ENCODE measurements at places on chromosomes 16 and 17. TPM values are rescaled to one million over a fixed set of nuclear protein-coding genes. Genes with fewer than 3 reads are reported as not detected.
A peak's percentile ranks its signal among the peaks of the same experiment; 100 is the strongest.

DNA sequence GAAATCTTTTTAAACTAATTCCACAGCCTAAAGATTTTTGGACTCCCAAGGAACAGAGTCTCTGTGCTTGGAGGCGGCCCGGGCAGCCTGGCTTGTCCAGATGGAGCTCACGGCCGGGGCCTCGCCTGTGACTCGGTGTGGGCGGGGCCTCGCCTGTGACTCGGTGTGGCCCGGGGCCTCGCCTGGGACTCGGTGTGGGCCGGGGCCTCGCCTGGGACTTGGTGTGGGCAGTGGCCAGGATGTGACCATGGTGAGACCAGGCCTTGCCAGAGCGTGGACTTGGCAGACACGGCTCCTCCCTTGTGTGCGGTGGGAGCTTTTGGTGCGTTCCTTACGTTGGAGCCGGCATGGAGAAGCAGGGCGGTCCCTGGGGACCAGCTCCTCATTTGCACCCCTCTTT lies 92.3 kb downstream of the METRNL start:
- H3K36me3 ChIP-seq = no peaks in the 10 kb centered on the region
- H3K4me3 ChIP-seq = no peak overlapping the region
- peaks cover 9% of the 10 kb centered on the region for H3K4me1 ChIP-seq
- H3K27me3 ChIP-seq = no peaks in the 10 kb centered on the region
- DNase-seq = peak; percentile 83

GRCh38 chr17:4551141-4551540 lies 4.0 kb downstream of the MYBBP1A start:
- peaks cover 24% of the 10 kb centered on the region for H3K36me3 ChIP-seq
- DNase-seq = peak; percentile 38
- H3K4me1 ChIP-seq = 0 out of 2 replicates have a peak, but pooled peaks cover 2% of the 10 kb centered on the region
- H3K27ac ChIP-seq = no peak overlapping the region

GRCh38 chr17:74530831-74531150 lies 484 bp downstream of the CD300LB start:
- no peaks in the 10 kb centered on the region for H3K4me1 ChIP-seq
- no peak overlapping the region for H3K4me3 ChIP-seq
- DNase-seq = no peak
- no peaks in the 10 kb centered on the region for H3K36me3 ChIP-seq
- peaks cover 15% of the 10 kb centered on the region for H3K27me3 ChIP-seq

- no peak overlapping the region for H3K27ac ChIP-seq
- no peak for DNase-seq
- no peaks in the 10 kb centered on the region for H3K36me3 ChIP-seq
- no peak overlapping the region for H3K4me3 ChIP-seq
Observed at GRCh38 chr17:81385320-81386111, 9.7 kb upstream of the BAHCC1 start.

DNA sequence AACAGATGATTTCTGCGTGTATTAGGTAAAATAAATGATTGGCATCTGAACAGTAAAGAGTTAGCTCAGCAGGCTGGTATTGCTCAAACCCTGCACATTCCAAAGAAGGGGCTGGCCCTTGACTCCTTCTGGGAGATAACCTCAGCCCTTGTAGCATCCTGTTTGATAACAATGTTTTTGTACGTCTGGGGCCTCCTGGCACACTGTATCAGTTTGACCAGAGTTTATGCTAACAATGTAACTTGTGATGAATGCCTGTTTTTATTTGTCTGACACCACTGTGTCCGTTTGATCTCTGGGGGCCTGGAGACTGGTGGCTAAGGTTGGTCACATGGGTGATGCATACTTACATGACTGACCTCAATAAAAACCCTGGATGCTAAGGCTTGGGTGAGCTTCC lies 43.8 kb upstream of the NDRG4 start:
- no peaks in the 10 kb centered on the region for H3K4me1 ChIP-seq
- H3K4me3 ChIP-seq = no peak overlapping the region
- no peaks in the 10 kb centered on the region for H3K36me3 ChIP-seq

GRCh38 chr17:6713130-6713917 lies at the start of gene SLC13A5:
Gene SLC13A5, minus strand, starts transcription at chr17:6713369. Its CDS starts 36 bp downstream, at chr17:6713333.
- H3K4me3 ChIP-seq = peak within 1 kb of the TSS; percentile 46
- no peak within 1 kb of the TSS for H3K27ac ChIP-seq
- peak; percentile 59 for DNase-seq
- H3K4me1 ChIP-seq = no peaks in the 10 kb centered on the region
- no peaks in the 10 kb centered on the region for H3K36me3 ChIP-seq

GRCh38 chr17:67995570-67996263 lies 552 bp downstream of the C17orf58 start:
- peak; percentile 53 for DNase-seq
- H3K36me3 ChIP-seq = no peaks in the 10 kb centered on the region
- H3K27me3 ChIP-seq = no peaks in the 10 kb centered on the region
- H3K4me3 ChIP-seq = peak overlapping the region; percentile 71

DNA sequence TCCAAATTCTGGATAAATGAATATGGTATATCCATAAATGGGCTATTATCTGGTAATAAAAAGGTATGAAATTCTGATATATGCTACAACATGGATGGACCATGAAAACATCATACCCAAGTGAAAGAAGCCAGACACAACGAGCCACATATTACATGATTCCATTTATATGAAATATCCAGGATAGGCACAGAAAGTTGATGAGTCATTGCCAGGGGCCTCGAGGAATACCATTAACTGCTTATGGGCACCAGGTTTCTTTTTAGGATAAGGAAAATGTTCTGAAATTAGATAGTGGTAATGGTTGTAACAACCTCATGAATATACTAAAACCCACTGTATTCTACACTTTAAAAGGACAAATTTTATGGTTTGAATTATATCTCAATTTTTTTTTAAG lies 123.2 kb downstream of the PITPNC1 start:
- no peak overlapping the region for H3K27ac ChIP-seq
- peak; percentile 58 for DNase-seq
- no peaks in the 10 kb centered on the region for H3K27me3 ChIP-seq
- no peaks in the 10 kb centered on the region for H3K36me3 ChIP-seq
- peaks cover 8% of the 10 kb centered on the region for H3K4me1 ChIP-seq

DNA sequence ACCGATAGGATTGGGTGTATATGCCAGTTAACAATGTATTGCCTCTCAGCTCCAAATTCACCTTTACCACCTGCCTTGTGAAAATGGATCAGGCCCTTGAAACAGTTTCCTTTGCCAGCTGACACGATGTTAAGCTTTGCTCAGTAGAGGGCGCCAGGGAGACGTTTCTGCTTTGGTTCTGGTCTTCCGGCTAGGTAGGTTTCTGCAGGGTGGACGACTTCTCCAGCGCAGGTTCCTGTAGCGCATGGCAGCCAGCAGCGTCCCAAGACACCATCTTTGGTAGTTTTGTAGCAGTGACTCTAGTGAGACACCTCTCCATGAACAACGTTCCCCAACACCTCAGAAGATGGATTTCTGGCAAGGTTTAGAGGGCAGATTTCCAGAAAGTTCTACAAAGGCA lies 24.0 kb downstream of the SYCE1L start:
- no peak overlapping the region for H3K4me3 ChIP-seq
- no peak overlapping the region for H3K27ac ChIP-seq
- peak; percentile 8 for DNase-seq
- peaks cover 34% of the 10 kb centered on the region for H3K27me3 ChIP-seq

DNA sequence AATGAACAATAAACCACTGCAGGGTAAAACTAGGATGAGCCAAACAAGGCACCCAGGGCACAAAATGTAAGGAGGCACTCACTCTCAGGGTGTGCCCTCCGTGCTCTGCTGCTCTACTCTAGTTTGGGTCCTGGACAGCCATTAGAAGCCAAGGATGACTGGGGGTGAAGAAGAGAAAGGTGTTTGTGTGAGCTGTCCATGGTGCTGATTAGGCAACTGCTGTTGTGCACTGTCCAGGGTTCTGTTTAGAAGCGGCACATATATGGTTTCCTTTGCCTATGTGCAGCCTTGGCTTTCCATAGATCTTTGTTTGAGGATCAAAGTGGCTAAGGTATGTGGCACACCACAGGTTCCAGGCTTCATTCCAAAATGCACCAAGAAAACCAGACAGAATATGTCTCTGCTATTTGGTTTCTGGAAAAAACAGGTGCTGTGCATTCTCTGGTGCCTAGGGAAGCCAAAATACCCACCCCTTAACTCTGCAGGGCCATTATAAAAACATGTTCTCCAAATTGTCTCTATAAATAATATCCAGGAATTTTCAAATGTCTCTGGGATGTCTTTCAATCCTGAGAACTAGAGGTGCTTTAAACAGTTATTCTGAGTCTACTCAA lies 123.5 kb downstream of the CBLN1 start:
- no peaks in the 10 kb centered on the region for H3K27me3 ChIP-seq
- peak; percentile 29 for DNase-seq
- H3K4me1 ChIP-seq = no peaks in the 10 kb centered on the region
- no peaks in the 10 kb centered on the region for H3K36me3 ChIP-seq
- no peak overlapping the region for H3K27ac ChIP-seq
- H3K4me3 ChIP-seq = no peak overlapping the region

DNA sequence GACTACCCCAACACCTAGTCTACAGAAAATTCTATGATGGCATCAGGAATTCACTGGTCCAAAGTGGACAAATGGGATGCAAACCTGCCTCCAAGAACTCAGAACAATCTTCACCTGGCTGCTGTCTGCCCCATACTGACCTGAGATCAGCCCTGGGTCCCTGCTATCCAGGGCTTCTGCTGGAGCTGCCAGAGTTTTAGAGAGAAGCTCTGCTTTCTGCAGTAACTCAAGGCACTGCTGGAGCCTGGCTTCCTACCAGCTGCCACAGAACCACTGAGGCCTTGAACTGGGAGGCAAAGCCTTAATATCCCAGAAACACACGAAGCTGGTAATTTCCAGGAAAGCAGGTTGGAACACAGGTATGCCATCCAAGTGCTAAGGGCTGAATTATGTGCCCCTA lies 7.5 kb downstream of the TMEM170A start:
- DNase-seq = no peak
- no peaks in the 10 kb centered on the region for H3K27me3 ChIP-seq
- H3K4me3 ChIP-seq = no peak overlapping the region
- H3K4me1 ChIP-seq = no peaks in the 10 kb centered on the region

- H3K27me3 ChIP-seq = no peaks in the 10 kb centered on the region
- peak overlapping the region; percentile 27 for H3K4me3 ChIP-seq
- H3K36me3 ChIP-seq = no peaks in the 10 kb centered on the region
- no peak for DNase-seq
- H3K4me1 ChIP-seq = peaks cover 20% of the 10 kb centered on the region
Observed at GRCh38 chr17:78774956-78775571, 7.0 kb downstream of the CYTH1 start.

DNA sequence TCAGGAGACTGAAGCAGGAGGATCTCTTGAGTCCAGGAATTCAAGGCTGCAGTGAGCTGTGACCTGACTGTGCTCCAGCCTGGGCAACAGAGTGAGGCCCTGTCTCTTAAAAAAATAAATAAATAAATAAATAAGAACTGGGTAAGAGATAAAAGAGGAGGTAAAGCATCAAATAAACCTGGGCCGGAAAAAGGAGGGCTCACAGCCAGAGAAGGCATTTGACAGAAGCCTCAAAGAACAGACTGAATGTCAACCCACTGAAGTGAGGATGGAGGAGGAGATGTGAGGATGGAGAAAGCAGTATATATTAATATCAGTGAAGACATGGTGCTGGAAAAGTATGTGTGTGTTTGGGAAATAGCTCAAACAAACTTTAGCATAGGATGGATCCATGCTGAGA lies 6.1 kb downstream of the NOG start:
- H3K4me1 ChIP-seq = peaks cover 8% of the 10 kb centered on the region
- DNase-seq = no peak
- no peak overlapping the region for H3K4me3 ChIP-seq
- no peaks in the 10 kb centered on the region for H3K36me3 ChIP-seq

- H3K4me1 ChIP-seq = peaks cover 7% of the 10 kb centered on the region
- no peak overlapping the region for H3K4me3 ChIP-seq
- H3K36me3 ChIP-seq = no peaks in the 10 kb centered on the region
- H3K27ac ChIP-seq = no peak overlapping the region
- H3K27me3 ChIP-seq = no peaks in the 10 kb centered on the region
- DNase-seq = peak; percentile 53
Observed at GRCh38 chr17:66098040-66098439, 93.9 kb downstream of the CEP112 start.

DNA sequence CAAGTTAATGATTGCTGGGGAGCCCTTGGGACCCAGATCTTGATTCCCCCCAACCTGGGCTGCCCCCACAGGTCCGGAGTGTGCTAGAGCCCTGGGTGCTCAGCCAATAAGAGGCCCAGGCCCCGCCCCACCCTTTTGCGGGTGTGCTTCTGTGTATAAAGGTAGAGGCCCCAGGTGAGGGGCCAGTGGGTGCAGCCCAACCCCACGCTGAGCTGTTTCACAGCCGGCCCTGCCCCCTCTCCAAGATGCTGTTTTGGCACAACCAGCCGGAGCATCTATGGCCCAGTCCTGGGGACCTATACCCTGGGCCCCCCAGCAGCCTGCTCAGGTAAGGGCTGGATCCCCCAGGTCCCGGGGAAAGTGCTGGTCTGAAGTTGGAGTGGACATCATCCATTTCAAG lies 11.8 kb upstream of the STAC2 start:
- H3K27me3 ChIP-seq = no peaks in the 10 kb centered on the region
- no peak overlapping the region for H3K4me3 ChIP-seq
- no peak overlapping the region for H3K27ac ChIP-seq
- no peaks in the 10 kb centered on the region for H3K4me1 ChIP-seq
- DNase-seq = no peak

DNA sequence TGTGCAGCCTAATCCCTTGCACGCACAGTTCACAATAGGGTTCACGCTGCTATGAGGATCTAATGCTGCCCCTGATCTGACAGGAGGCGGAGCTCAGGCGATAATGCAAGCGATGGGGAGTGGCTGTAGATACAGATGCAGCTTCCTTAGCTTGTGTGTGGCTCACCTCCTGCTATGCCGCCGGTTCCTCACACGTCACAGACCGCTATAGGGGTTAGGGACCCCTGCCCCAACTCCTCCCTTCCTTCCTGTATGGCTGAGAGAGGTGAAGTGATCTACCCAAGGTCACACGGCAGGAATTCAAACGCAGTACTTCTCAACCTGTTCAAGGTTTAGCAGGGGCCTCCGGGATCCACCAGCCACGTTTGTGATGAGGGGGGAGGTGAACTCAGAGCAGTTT lies 13.4 kb upstream of the PLLP start:
- peaks cover 8% of the 10 kb centered on the region for H3K4me1 ChIP-seq
- H3K27ac ChIP-seq = no peak overlapping the region
- DNase-seq = no peak
- no peaks in the 10 kb centered on the region for H3K27me3 ChIP-seq

Gene IRF8
- total RNA-seq = not detected

Gene DUXB
- not detected for total RNA-seq

Gene TM4SF5
- total RNA-seq = not detected

Gene GP2
- not detected for total RNA-seq

Gene CDH13
- total RNA-seq = 81.2 TPM

Gene KLHL10
- total RNA-seq = 2.3 TPM
